AG09309 (cell line): ENCODE measurements at places on chromosomes 3 and 15.

DNA sequence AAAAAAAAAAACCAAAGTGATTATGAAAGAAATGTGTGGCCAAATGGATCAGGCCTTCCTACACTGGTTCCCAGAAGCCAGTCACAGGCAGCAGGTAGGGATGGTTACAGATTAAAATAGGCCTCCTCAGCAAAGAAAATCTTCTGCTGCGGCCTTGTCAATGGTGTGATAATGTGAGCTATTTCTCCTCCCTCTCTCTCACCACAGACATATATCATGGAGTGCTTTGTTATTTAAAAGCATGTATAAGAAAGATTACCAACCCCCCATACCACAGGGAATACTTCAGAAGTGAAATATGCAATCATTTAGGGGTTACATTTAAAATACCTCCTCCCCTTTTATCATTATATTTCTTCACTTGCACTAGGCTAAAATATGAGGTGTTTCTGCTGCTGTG lies 32.2 kb upstream of the LRTM1 start:
- no peak for DNase-seq

DNA sequence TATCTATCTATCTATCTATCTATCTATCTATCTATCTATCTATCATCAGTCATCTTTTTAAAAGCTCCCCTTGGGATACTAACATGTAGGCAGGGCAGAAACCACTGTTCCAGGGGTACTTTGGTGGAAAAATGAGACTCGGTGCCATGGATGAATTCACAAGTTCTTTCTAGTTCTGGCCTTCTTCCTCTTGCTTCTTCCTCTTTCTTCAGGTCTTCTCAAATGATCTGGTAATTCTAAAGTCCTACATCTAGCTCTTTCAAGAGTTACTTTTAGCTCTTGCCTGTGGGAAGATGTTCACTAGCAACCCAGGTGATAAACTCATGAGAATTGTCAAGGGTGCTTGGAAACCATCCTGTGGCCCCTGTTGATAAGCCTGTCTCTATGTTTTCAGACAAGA lies 168.5 kb upstream of the TBC1D5 start:
- DNase-seq, result no peak

GRCh38 chr3:156098437-156099035 lies 21.8 kb upstream of the KCNAB1 start:
- no peak for DNase-seq

- DNase-seq, result no peak
These were observed 113.2 kb upstream of the TP63 start for GRCh38 chr3:189517981-189518380.

DNA sequence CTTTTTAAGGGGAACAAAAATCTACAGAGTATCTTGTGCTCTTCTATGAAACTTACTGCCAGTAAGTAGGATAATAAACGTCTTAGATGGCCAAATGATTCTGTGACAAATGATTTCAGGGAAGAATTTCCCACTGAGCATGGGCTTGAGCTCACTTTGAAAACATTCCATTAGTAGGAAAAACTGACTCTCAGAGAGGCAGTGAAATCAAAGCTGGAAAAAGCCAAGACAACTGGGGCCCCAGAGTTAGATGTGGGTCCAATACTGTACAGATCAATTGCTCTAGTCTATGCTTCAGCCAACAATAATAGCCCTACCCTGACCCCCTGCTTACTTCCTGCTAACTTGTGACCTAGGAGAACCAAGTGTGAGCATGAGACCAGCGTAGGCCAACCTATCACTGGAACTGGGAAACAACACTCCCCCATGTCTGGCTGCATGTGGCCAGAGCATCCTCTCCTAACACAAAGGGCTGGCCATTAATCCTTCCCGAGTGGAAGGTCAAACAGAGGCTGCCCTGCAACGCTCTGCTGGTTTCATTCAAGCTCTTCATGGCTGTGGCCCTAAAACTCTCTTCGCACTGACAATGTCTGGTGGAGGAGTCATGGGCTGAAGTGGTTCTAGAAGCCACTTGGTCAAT lies 68.8 kb downstream of the FOXB1 start:
- DNase-seq, result no peak

- DNase-seq, result no peak
These were observed 243.5 kb upstream of the SEMA6D start for GRCh38 chr15:47473832-47474231.

- no peak for DNase-seq
These were observed 228.4 kb downstream of the MAGI1 start for GRCh38 chr3:65810302-65810701.
